T-helper 17 cell (primary cell): ENCODE measurements at places on chromosomes 13 and 19.

GRCh38 chr13:23870356-23871140 is 18.7 kb downstream of the MIPEP start:
- no peaks in the 10 kb centered on the region for H3K27me3 ChIP-seq
- H3K4me1 ChIP-seq: peaks cover 2% of the 10 kb centered on the region
- no peaks in the 10 kb centered on the region for H3K36me3 ChIP-seq
- no peak overlapping the region for H3K4me3 ChIP-seq
- H3K27ac ChIP-seq: no peak overlapping the region
- no peak for DNase-seq

- peaks cover 70% of the 10 kb centered on the region for H3K27me3 ChIP-seq
- no peak for DNase-seq
- no peak overlapping the region for H3K27ac ChIP-seq
- H3K4me3 ChIP-seq: no peak overlapping the region
- H3K36me3 ChIP-seq: peaks cover 8% of the 10 kb centered on the region
These were observed 39.8 kb upstream of the MCF2L start for GRCh38 chr13:112928972-112929782.

- no peaks in the 10 kb centered on the region for H3K4me1 ChIP-seq
- DNase-seq: no peak
- no peak overlapping the region for H3K27ac ChIP-seq
- peaks cover 73% of the 10 kb centered on the region for H3K27me3 ChIP-seq
These were observed 136.2 kb upstream of the ZNF536 start for GRCh38 chr19:30235946-30236345.

- no peaks in the 10 kb centered on the region for H3K36me3 ChIP-seq
- H3K27ac ChIP-seq: no peak overlapping the region
- H3K27me3 ChIP-seq: peaks cover 4% of the 10 kb centered on the region
- no peak overlapping the region for H3K4me3 ChIP-seq
- H3K4me1 ChIP-seq: no peaks in the 10 kb centered on the region
These were observed 23.5 kb upstream of the CCL25 start for GRCh38 chr19:8028951-8029491.

- DNase-seq: no peak
- H3K4me1 ChIP-seq: no peaks in the 10 kb centered on the region
- no peak overlapping the region for H3K4me3 ChIP-seq
- H3K36me3 ChIP-seq: no peaks in the 10 kb centered on the region
- H3K27ac ChIP-seq: no peak overlapping the region
These were observed 161.0 kb downstream of the KCTD12 start for GRCh38 chr13:76725211-76725610.

GRCh38 chr19:6853868-6854267 is 33.5 kb upstream of the ADGRE1 start:
- H3K27ac ChIP-seq: peak overlapping the region; percentile 78
- peaks cover 4% of the 10 kb centered on the region for H3K4me1 ChIP-seq
- DNase-seq: no peak
- no peaks in the 10 kb centered on the region for H3K27me3 ChIP-seq

DNA sequence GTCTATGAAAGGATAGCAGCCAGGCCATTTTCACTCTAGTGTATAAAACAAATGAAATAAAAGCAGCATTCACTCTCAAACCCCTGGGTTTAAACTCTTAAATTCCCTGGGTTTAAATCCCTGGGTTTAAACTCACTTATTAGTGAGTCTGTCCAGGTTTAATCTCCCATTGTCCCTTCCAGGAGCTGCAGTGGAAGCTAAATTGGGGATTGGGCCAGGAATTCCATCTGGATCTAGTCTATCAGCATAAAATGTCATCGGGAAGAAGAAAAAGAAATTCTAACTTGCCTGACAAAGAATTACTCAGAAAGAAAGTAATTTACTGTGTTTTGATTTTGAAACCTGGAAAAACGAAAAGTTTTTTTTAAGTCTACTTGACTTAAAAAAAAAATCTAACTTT is 54.8 kb downstream of the FRY start:
- no peak for DNase-seq
- no peak overlapping the region for H3K4me3 ChIP-seq
- H3K36me3 ChIP-seq: peaks cover 7% of the 10 kb centered on the region
- H3K27ac ChIP-seq: no peak overlapping the region
- peaks cover 16% of the 10 kb centered on the region for H3K4me1 ChIP-seq

- H3K27ac ChIP-seq: no peak overlapping the region
- no peak for DNase-seq
- no peaks in the 10 kb centered on the region for H3K4me1 ChIP-seq
- peaks cover 26% of the 10 kb centered on the region for H3K27me3 ChIP-seq
- no peak overlapping the region for H3K4me3 ChIP-seq
- peaks cover 3% of the 10 kb centered on the region for H3K36me3 ChIP-seq
These were observed 142.5 kb downstream of the SLC7A1 start for GRCh38 chr13:29452773-29453616.
